ENCODE measurements at places on chromosomes 7 and 10.

DNA sequence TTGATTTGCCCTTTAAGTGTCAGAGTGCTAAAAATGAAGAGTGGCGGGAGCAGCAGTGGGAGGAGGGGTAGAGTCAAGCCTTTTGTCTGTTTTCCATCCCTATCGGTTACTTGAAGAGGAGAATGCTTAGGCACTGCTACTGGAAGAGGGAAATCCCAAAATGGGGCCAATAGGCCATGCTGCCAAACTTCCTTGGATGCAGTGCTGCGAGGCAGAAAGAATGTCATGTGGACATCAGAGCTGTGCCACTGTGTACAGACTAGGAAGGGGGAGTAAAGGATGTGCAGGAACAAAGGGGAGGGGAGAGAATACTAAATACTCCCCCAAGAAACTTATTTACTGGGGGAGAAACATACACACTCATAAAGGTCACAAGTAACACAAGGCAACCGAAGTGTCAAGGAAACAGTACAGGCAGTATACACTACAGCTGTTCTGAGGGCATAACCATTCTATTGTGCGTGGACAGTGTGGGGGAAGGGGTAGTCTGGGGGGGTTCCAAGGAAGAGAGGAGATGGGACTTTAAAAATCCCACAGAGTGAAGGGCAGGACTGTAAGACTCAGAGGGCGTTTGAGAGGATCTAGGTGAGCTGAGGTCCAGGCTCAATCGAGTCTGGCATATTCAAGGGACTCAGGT, 228.7 kb upstream of the PLXNA4 start:
- DNase-seq: no peak

GRCh38 chr10:88526501-88527105, 56.5 kb downstream of the RNLS start:
- no peak for DNase-seq

DNA sequence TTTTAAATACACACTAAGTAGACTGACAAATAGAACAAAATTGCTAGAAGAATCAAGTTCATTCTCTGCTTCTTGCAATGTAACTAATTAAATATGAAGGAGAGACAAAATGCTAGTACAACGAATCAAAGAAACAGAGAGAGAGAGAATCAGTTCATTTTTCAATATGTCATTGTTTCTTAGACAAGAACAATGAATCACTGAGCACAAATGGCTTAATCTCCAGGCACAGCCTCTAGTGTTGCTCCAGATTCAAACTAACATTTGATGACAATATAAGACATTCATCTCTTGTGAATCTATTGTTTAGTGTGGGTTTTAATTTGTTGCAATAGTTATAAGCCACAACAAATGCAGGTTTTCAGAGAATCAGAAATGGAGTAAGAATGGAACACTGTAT, 357.4 kb upstream of the TMEM229A start:
- DNase-seq: no peak

DNA sequence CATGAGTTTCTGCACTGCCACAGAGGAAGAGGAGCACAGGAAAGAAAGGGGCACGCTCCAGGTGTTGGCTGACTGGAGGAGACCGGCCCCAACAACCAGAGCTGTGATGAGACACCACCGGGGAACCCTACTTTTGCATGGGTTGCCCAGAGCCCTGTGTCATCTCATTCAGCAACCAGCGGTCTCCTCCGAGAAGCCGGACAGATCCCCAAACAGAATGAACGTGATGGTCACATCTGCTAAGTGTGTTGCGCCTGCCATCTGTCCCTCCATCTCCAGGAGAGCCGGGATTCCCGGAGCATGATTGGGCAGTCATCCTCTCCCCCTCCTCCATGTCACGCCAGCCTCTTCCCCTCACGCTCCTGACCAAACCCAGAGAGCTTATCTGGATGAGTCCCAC, 22.9 kb downstream of the PARP12 start:
- DNase-seq: no peak

GRCh38 chr7:74235518-74236268, 18.5 kb downstream of the RFC2 start:
- DNase-seq: no peak

DNA sequence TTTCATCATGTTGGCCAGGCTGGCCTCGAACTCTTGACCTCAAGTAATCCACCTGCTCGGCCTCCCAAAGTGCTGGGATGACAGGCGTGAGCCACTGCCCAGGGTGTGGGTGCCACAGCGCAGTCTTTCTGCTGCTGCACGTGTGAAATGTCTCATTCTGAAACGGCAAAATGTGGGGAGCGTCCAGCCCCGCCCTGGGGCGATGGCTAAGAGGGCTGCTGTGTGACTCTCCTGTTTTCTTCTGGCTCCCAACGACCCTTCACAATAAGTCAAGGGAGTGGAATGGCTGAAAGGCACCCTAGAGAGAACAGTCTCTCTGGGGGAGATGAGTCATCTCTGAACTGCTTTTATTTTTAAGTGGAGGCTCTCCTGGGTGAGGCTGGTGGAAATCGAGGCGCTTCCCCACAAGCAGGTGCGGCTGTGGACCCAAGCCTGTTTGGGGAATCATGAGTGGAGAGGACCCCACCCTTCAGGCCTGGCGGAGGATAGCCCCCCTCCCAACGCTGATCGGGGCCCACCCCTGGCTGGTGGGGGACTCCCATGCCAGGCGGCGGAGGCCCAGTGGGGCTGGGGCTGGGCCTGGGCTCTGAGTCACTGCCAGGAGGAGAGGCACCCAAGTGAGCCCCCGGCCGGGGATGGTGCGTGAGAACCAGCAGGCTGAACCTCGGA, 18.0 kb downstream of the ADAP1 start:
- DNase-seq: no peak

DNA sequence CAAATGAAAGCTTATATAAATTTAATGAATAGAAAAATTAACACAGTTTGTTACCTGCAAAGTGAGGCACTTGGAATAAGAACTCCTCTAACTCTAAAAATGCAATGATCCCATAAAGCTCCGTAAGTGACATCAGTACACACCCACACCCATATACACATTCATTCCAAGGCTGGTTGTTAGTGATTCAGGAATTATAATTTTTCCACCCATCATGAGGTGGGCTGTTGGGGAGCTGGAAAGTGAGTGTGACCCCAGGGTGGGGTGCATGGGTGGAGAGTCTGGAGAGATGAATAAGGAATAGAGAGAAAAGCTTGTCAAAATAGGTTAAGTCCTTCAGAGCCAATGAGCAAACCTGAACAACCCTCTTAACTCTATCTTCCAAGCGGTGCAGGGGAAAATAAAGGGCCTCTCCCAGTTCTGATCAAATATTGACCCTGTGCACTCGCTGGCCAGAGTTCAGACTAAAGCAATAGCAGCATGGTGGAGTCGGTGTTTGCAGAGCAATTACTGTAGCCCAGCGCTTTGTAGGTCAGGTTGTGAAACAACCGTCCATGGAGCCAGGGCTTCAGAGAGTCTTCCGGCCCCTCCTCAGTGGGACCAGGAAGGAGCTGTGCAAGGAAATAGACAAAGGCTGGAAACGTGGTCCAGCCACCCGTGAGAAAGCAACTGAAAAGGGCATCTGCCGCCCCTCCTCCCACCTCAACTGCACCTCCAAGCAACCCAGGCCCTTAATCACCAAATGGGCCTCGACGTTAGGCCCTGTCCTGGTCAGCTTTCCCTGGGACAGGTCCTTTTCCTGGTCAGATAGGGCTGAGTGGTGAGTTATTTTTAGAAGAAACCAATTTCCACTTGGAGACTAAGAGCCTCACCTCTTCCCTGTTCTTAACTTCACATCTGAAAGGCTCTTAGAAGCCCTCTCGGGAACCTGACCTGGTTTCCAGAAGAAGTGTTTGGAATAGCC, 61.2 kb downstream of the SH3PXD2A start:
- no peak for DNase-seq

- no peak for DNase-seq
Measured at GRCh38 chr10:123295644-123296043, 141.4 kb downstream of the BUB3 start.

GRCh38 chr10:73439055-73439454, 5.7 kb upstream of the MSS51 start:
- no peak for DNase-seq

DNA sequence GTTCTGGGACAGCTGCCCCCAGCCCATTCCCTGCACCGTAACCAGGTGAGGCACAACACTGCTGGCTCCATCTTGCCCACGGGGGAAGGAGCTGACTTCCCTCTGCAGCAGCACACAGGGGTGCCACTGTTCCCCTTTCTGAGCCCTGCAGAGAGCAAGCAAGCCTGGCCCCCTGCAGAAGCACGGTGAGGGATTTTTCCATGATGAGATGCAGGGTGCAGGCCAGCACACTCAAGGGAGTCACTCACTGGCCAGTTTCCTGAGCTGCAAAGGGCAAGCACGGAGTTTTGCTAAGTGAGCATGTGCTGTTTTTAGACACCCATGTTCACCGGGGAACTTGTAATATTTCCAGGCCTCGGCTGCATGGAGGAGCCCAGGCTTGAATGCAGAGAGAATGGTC, 176.6 kb downstream of the PIP4K2A start:
- no peak for DNase-seq

DNA sequence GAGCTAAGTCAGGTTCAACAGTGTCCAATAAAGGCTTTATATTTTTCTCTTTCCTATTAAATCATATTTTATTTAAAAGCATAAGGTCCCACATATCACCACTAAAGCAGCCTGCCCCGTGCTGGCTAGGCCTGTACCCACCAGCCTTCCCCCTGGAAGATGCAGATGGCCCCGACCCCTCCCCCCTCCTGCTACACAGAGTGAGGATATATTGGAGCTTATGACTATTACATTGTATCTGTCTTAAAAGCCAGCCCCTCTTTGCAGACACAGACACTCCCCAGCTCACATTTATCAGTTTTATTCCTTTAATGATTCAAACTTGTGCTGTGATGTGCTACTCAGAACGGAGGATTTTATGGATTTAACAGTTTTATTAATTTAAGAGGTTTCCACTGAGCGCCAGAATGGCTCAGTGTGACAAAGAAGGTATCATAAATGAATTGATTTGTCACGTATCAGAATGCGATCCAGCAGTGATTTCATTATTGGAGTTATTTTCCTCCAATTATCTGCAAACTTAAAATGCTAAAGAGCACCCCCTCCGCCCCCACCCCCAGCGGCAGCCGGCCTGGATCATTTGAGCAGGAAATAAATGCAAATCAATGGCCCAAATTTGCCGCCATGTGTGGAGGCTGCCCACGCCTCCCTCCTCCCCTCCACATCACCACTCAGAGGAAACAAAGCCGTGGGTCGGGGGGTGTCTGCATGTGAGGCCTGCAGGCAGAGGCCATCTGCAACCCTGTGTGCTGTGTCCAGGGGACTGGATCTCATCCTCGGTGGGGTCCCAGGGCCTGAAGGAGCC, 72.6 kb upstream of the ZMIZ1 start:
- DNase-seq: no peak

GRCh38 chr7:7122033-7122478, 60.3 kb upstream of the C1GALT1 start:
- no peak for DNase-seq

GRCh38 chr7:128174386-128174785, 66.7 kb upstream of the LEP start:
- DNase-seq: no peak

DNA sequence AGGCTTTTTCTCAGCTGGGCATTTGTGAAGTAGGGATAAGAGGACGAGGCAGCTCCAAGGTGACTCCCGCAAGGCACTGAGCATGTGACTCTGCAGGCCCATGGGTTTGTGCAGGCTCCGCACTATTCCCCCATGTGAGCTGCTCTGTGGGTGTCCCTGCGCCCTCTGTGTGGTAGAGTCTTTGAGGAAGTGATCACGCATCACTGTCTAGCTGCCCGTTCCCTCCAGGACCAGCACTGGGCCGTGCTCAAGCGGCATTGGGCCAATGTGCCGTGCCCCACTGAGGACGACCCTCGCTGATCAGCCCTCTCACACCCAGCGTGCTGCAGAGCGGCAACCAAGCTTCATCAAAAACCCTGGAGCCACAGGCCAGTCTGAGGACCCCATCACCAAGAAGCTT, 7.5 kb downstream of the PRKAG2 start:
- DNase-seq: no peak

- no peak for DNase-seq
Measured at GRCh38 chr10:59870152-59870551, 36.2 kb downstream of the CCDC6 start.

DNA sequence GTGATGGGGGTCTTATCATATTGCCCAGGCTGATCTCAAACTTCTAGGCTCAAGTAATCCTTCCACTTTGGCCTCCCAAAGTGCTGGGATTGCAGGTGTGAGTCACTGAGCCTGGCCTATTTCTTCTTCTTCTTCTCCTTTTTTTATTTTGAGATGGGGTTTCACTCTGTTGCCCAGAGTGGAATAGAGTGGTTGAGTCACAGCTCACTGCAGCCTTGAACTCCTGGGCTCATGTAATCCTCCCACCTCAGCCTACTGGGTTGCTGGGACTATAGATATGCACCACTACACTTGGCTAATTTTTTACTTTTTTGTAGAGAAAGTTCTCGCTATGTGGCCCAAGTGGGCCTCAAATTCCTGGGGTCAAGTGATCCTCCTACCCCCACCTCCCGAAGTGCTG, 124.3 kb downstream of the SKIDA1 start:
- no peak for DNase-seq

- no peak for DNase-seq
Measured at GRCh38 chr7:85714043-85714578, 527.3 kb upstream of the SEMA3D start.

DNA sequence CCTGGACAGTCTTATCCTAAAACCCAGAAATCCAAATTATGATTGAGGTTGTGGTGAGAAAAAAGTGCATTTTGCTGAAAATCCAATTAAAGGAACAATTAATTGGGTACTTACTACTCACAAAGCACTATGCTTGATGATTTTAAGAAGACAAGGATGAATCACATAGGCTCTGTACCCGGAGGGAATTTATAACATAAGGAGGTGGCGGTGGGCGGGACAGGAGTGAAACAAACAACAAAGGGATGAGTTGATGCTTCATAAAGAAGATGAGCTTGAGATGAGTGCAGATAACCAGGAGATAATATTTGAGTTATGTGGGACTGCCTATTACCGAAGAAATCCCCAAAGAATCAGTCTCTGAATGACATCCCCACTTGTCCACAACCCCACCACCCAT, 171.1 kb upstream of the FZD8 start:
- DNase-seq: no peak

- DNase-seq: no peak
Measured at GRCh38 chr10:125092564-125093031, 67.8 kb downstream of the CTBP2 start.

- no peak for DNase-seq
Measured at GRCh38 chr10:121069061-121069850, 218.1 kb downstream of the WDR11 start.

- DNase-seq: no peak
Measured at GRCh38 chr10:105742184-105742583, 1101.1 kb downstream of the SORCS3 start.

- no peak for DNase-seq
Measured at GRCh38 chr7:48262606-48263310, 91.5 kb downstream of the ABCA13 start.
